ENCODE measurements at places on chromosomes 1 and 21.

DNA sequence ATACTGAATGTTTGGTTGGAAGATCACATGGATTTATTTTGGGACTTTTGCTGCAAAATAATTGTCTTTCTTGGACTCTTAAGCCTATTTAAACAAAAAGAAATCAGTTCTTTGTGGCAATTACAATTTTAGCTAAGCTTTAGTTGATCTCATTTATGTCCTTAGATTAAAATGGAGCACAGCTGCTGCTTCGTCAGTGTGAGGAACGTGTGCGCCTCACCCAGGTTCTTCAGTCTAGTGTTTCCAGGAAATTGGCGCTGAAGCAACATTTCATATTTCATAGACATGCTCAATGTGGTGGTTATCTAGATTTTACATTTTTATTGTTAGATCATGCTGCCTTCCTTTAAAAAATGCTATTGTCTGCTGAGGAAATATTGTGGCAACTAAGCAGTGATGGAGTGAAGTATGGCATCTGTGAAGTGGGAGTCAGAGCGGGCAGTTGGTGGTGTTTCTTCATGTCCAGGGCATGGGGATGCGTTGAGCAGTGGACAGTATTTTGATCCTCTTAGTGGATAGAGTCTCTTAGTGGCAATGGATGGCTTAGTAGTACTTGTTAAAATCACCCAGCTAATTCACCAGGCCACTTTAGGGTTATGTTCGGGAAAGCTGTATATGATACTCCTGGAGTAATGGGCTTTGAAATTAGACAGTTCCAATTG is 5.6 kb downstream of the DDI2 start:
- DNase-seq: no peak

GRCh38 chr1:166933633-166934032 is 41.7 kb downstream of the ILDR2 start:
- no peak for DNase-seq

- no peak for DNase-seq
These were observed 11.9 kb downstream of the F5 start for GRCh38 chr1:169574336-169574735.

GRCh38 chr1:177921590-177921989 is 48.3 kb downstream of the SEC16B start:
- no peak for DNase-seq

DNA sequence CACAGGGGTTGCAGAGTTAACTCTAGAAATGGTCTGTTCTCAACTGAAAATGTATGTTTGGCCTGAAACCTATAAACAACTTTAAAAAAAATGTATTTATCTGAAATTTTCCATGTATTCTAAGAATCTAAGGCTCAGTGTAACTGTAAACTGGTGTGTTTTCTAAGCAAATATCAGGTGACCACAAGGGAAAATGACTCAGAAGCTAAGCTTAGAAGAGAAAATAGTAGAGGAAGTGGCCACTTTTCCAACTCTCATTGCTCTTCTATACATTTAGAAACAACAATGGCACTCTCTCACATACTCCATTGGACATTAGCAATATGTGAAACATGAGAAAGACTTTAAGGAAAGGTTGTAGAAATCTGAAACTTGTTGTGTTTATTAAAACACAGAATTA is 7.5 kb downstream of the TNFSF18 start:
- DNase-seq: no peak

DNA sequence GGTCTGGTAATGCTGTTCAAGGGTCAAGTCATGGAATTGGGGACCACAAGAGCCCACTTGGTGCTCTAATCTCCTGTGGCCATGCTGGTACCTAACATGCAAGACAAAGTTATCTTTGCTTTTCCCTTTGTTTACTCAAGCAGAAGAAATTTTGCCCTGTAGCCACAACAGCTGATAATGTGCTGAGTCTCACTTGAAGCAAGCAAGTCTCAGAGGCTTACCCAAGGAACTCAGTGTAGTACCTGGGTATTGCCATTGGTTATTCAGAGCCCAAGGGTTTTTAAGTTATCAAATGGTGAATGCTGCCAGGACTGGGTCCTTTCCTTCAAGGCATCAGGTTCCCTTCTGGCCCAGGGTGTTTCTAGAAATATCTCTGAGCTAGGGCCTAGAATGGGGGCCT is 198.9 kb upstream of the RNPC3 start:
- DNase-seq: no peak

DNA sequence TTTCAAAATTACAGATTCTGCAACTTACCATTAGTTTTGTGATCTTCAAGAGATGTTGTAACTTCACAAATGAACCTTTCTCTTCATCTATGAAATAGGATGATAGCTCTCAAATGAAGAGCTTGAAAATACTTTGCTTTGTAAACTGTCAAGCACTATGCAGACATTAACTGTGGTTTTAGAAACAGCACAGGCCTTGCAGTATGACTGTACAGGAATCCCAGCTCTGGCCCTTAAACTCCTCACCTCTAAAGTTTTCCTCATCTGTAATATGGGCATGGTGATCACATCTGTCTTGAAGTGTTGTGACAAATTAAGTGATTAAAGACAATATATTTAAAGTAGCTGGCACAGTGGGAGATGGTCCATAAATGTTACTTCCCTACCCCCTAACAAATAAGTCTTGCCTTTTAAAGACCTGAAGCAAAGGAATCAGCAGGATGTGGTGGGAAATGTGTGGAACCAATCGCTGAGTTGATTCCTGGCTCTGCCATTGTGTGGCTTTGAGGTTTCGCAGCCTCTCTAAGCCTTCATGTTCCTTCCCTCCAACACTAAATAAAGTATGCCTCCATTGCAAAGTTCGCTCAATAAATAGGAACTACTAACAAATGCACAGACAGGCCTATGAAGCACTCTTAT is 5.5 kb upstream of the PTP4A2 start:
- no peak for DNase-seq

- DNase-seq: no peak
These were observed 71.0 kb downstream of the RALGPS2 start for GRCh38 chr1:178796013-178796412.

DNA sequence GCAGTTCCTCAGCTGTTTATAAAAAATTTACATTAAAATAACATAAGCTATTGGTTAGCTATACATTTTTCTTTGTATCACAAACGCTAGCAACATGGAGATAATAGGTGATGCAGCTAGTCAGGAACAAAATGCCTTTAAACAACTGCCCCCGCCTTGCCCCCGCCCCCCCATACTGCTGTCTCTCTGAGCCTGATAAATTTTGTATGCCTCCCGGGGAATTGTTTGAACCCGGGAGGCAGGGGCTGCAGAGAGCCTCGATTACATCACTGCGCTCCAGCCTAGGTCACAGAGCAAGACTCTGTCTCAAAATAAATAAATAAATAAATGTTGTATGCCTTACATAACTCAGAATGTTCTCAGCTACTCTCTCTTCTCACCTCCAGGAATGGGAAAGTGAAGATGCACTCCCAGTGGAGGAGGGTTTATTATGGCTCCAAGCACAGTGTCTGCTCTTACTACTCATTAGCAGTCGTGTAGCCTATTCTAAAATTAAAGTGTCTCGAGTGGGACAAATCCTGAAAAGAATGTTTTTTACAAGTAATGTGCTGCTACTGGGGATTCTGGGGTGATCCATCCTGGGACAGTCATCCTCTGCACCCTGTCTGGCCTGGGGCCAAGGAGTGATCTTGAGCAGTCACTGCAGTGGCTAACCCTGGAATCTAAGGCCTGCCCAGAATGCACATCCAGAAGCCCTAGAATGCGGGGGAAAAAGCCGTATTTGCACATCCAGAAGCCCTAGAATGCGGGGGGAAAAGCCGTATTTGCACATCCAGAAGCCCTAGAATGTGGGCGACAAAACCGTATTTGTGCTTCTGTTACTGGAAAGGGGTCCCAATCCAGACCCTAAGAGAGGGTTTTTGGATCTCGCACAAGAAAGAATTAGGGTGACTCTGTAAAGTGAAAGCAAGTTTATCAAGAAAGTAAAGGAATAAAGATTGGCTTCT is 39.4 kb upstream of the ZNF496 start:
- no peak for DNase-seq

GRCh38 chr1:51840743-51841461 is 37.6 kb downstream of the NRDC start:
- DNase-seq: no peak

DNA sequence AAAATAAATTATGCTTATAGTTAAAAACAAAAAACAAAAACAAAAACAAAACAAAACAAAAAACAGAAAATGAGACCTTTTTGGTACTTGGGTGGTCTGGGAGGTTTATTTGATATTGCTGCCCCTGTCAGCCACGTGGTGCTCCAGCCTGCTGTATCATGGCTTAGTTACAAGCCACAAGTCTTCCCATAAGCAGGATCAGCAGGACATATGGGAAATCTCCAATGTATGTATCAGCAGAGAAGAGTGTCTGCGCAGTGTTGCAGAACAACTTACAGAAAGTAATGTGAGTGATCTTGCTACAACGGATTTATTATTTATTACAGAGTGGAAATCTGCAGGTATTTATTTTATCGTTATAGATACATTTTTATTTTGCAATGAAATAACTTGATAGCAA is 423.0 kb upstream of the TMPRSS15 start:
- DNase-seq: no peak

- DNase-seq: no peak
These were observed 17.2 kb upstream of the ZBTB8B start for GRCh38 chr1:32447469-32448185.

DNA sequence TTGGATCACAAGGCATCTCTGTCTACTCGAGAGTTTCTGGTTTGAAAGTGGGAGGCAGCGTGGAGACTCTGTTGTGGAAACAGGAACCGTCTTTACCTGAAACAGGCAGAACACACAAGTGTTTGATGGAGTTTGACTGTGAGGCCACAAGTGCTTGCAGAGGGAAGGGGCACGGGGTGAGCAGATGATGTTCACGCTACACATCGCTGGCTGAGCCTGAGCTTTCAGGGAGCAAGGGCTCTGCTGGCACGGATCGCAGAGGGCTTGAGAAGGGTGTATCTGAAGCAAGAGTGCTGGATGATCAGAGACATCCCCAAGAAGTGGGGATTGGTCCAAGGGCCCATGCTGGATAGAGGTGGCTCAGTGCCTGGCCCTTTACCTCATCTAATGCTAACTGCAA is 59.3 kb downstream of the IGSF21 start:
- no peak for DNase-seq

DNA sequence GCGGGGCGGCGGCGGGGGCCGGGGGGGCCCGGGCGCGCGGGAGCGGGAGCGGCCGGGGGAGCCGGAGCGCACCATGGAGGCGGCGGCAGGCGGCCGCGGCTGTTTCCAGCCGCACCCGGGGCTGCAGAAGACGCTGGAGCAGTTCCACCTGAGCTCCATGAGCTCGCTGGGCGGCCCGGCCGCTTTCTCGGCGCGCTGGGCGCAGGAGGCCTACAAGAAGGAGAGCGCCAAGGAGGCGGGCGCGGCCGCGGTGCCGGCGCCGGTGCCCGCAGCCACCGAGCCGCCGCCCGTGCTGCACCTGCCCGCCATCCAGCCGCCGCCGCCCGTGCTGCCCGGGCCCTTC is 546 bp downstream of the SKI start:
- no peak for DNase-seq

DNA sequence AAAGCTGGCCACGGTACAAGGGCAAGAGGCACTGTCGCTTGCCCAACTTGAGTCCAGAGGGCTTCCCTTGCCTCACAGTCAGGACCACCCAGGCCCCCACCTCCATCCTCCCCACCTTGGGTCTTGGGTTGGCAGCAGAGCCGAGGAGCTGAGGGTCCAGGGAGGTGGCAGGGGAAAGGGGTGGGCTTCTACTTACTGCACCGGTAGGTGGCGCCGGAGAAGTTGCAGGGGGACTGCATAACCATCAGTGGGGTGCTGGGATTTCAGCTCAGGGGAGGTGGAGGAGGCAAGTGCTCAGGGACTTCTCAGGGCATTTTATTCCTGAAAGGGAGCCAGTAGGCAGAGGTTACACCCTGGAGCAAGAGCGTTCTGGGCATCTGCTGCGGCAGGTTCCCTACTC is 44.0 kb downstream of the TRIM62 start:
- DNase-seq: peak; percentile 13

GRCh38 chr1:28756846-28757245 is 20.1 kb downstream of the YTHDF2 start:
- no peak for DNase-seq

DNA sequence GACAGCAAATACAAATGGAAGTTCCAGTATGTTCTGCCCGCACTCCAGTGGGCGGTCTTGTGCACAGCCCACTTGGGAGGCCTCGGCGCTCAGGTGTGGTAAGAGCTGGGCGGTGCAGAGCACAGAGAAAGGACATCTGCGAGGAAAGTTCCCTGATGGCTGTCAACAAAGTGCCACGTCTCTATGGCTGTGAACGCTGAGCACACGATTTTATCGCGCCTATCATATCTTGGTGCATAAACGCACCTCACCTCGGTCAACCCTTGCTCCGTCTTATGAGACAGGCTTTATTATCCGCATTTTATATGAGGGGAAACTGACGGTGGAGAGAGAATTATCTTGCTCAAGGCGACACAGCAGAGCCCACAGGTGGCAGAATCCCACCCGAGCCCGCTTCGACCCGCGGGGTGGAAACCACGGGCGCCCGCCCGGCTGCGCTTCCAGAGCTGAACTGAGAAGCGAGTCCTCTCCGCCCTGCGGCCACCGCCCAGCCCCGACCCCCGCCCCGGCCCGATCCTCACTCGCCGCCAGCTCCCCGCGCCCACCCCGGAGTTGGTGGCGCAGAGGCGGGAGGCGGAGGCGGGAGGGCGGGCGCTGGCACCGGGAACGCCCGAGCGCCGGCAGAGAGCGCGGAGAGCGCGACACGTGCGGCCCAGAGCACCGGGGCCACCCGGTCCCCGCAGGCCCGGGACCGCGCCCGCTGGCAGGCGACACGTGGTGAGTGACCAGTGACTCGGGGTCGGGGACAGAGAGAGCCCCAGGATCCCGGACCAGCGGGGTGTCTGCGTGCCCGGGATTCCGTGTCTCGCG is at the start of gene IL12RB2:
TSS of gene IL12RB2 (plus strand) at position 623 of the 810 bp plus-strand sequence. CDS start 12,496 bp downstream, outside the sequence.
- DNase-seq: peak; percentile 3

GRCh38 chr1:225448146-225448805 is 20.4 kb upstream of the LBR start:
- no peak for DNase-seq

GRCh38 chr21:14913638-14914037 is 151.2 kb downstream of the NRIP1 start:
- DNase-seq: no peak

- no peak for DNase-seq
These were observed 27.0 kb upstream of the SMYD3 start for GRCh38 chr1:246534114-246534513.

DNA sequence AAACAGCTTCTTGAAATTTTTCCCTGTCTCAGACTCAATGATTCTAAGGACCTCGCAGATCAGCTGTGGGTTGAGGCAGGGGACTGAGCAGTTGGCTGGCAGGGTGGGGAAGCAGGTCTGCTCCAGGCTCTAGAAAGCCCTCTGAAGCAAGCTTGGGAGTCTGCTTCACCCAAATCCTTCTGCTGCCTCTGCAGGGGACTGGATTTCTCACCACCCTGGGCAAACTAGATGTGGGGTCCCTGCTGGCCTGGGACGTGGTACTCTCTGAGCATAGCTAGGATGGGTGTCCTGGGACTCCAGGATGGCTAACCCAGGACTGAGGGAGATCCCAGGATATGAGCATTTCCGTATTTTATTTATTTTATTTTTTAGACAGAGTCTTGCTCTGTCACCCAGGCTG is 89.3 kb downstream of the LAMC2 start:
- no peak for DNase-seq

DNA sequence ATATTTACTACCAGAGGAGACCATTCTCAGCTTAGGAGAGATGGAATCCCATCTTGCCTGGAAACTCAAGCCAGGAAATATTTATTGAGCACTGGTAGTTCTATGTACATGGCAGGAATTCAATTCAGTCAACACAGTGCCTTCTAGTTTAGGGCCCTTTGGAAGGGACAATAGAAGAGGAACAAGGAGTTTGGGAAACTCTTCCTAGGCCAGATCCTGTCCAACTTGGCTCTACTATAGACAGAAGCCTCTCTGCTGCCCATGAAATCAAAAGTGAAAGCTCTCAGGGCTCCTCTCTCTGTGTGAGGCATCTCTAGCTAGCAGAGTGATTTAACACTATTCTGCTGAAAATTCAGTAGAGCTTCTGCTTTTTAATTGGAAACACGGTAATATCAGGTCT is 244.6 kb upstream of the MAP1LC3C start:
- DNase-seq: no peak
